ENCODE measurements at places on chromosomes 2 and 18.

DNA sequence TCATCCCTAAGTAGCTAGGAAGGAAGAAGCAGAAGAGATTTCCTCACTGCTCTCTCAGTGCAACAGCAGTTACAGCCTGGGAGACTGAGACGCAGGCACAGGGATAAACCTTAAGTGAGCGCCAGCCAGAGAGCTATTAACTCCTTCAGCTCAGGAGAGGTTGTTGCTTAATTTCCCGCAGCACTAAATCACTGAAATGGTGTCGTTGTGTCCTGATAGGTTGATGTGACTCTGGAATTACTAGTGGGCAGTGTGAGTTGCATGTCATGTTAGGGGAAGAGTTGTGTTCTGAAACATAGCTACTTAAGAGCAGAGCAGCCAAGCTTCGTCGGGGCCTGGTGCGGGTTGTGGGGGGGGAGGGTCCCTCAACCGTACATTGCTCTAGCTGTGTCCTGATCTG, 225.8 kb downstream of the NAPG start:
- no peak for DNase-seq

GRCh38 chr2:8605351-8606065, 76.3 kb upstream of the ID2 start:
- DNase-seq: no peak

DNA sequence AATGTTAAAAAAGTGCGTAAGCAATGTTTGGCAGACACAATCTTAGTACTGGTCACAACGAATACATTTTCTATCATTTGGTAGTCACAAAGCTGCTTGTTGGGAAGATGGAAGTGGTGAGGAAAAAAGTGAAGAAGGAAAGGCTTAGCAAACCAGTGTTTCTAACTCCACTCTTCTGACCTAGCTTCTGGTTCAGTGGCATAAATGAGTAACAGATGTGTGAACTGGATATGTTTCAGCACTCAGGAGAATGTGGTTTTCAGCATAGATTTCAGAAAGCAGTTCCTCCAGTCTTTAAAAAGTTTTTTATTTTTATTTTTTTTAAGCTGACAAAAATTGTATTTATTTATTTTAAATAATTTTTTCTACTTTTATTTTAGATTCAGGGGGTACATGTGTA, 357.1 kb downstream of the CPS1 start:
- no peak for DNase-seq

- DNase-seq: no peak
Measured at GRCh38 chr2:213125646-213126347, 25.6 kb downstream of the IKZF2 start.

DNA sequence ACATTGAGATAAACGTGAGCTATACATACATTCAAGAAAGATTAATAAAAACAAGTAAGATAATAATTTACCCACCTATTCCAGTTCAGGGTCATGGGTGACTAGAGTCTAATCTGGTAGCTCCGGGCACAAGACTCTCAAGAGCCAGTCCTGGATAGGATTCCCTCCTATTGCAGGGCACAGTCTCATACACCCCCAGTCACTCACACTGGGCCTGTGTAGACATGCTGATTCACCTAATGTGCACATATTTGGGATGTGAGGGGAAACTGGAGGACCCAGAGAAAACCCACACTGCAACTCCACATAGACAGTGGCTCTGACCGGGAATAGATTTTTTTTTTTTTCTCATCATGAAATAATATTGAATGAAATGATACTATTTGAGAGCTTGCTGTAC, 81.5 kb upstream of the THUMPD2 start:
- no peak for DNase-seq

All from stimulated activated CD4-positive, alpha-beta T cell treated with anti-CD3 and anti-CD28 coated beads, Interleukin-2, amount 100 ng/mL, for 48 hours (primary cell).